ENCODE measurements at places on chromosomes 13 and 19.

DNA sequence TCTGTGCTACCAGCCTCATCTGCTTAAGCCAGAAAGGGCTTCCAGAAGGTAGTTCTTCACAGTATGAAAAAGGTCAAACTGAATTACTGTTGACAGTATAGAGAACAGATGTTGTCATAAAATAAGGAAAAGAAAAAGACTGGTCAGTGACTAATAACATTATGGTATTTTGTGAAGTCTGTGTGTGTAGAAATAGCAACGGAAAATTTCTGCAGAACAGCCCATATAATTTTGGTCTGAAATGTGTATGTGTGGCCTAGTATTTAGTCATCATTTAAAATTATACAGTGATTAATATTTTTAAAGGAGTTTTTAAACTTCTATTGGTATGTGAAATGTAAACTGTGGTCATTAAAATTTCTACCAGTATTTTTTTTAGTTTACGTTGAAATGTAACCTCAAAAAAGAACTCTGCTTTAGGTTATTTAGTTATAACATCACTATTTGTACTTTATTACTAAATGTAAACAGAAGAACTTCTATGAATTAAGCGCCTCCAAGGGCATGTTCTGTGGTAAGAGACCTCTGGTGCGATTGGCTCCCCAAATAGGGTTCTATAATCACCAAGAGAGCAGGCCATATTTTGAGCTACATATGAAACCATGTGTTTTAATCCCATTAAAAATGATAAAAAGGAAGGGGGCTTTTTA, 3.3 kb upstream of the GPR183 start:
- DNase-seq = no peak

- no peak for DNase-seq
Measured at GRCh38 chr19:45524575-45525129, 17.4 kb downstream of the VASP start.

- no peak for DNase-seq
Measured at GRCh38 chr13:46035066-46035465, 17.5 kb downstream of the ZC3H13 start.

DNA sequence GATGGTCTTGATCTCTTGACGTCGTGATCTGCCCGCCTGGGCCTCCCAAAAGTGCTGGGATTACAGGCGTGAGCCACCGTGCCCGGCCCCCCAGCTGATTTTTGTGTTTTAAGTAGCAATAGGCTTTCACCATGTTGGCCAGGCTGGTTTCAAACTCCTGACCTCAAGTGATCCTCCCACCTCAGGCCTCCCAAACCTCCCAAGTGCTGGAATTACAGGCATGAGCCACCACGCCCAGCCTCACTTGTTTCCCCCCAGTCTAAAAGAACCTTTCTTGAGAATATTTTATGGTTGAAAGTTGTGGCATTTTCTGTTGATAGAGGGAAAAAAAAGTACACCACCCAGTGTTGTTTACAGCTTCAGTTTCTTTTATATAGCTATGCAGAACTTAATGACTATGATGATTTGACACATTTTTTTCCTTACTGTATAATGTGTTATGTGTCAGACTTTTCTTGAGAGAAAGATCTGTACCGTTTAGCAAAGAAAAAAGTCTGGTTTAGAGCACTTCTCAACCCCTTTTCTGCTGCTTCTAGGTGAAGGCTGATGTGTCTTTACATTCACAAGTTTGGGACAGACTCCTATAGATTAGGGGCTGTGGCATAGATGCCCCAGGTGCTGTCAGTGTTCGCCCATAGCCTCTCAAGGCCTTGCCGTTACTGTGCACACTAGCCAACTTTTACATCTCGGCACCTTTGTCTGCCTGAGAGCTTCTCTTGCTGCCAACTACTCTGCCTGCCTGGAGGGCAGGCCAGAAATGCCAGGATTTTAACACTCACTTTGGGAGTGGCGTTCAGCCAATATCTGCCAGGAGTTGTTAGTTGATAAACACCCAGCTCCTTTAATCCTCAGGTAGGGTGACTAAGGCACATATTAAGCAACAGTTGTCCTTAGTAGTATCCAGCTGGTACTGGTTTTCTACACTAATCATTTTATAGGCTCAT, 33.0 kb downstream of the KCTD4 start:
- no peak for DNase-seq

DNA sequence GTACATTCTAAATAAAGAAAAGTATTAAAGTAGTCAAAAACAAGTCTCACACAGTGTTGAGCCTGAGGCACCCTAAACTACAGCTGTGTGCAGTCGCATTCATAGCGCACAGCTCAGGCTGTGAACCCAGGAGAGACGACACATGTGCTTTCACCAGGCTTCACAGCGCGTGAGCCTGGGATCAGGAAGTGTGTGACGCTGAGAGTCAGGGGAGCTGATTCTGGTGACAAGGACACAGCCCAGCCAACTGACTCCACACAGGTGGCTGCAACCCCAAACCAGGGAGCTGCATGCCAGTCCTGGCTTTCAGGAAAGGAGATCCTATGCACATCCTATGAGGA, 41.6 kb downstream of the COL4A1 start:
- no peak for DNase-seq

GRCh38 chr13:48224701-48225100, 8.3 kb upstream of the ITM2B start:
- no peak for DNase-seq

DNA sequence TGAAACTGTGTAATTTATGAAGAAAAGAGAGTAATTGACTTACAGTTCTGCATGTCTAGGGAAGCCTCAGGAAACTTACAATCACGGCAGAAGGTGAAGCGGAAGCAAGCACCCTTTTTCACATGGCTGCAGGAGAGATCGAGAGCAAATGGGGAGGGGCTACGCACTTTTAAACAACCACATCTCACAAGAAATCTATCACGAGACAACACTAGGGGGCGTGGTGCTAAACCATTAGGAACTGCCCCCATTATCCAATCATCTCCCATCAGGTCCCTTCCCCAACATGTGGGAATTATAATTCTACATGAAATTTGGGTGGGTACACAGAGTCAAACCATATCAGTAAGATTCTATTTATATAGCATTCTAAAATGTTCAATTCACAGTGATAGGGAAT, 114.8 kb upstream of the TRPC4 start:
- DNase-seq = peak; percentile 17

DNA sequence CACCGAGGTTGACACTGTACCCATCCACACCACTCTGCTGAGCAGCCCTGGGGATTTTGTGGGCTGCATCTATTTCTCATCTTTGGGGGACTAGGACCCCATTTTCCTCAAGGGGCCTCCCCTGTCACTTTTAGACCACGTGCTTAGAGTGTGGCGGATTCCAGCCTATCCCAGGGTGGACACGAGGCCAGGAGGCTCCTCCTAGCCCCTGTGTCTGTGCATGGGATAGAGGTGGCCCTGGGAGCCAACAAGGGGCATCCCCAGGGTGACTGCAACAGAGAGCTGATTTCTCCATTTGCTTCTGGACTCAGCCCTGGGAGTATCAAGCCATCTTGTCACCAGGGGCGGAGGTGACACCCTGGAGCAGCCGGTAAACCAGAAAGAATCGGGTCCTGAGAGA, 24.2 kb downstream of the CPAMD8 start:
- DNase-seq = no peak

- no peak for DNase-seq
Measured at GRCh38 chr13:107865318-107865575, 350.1 kb downstream of the LIG4 start.

GRCh38 chr19:16892436-16892835, 3.6 kb downstream of the F2RL3 start:
- DNase-seq = no peak

DNA sequence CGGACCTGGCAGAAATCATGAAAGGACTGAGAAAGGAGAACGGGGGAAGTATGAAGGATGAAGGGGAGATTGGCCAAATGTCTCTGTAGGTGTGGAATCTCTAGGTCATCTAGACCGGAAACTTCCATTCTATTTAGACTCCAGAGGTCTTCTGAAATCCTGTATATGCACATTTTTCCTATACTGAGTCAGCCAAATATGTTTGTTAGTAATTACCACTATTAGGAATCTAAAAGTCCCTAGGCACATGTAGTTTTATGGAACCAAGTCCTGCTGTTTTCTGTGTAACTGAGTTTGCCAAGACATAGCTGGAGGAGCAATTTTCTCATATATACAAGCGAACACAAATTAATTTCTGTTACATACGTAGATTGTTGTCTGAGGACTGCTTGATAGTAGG, 498.1 kb downstream of the GPC5 start:
- DNase-seq = no peak

- no peak for DNase-seq
Measured at GRCh38 chr19:46950526-46951170, 69.0 kb upstream of the NPAS1 start.

DNA sequence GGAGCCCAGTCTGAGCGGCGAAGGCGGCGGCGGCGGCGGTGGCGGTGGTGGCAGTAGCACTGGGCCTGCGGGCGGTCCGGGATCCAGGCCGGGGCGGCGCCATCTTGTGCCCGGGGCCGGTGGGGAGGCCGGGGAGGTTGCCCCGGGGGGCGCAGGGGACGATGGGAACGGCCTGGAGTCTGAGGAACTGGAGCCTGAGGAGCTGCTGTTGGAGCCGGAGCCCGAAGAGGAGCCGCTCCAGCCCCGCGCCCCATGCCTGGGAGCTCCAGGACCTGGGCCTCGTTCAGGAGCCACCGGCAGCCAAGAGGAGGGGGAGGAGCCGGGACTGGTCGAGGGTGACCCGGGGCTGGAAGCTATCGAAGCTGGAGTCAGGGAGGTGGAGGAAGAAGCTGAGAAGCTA, 11.6 kb downstream of the ZNF28 start:
- DNase-seq = no peak

DNA sequence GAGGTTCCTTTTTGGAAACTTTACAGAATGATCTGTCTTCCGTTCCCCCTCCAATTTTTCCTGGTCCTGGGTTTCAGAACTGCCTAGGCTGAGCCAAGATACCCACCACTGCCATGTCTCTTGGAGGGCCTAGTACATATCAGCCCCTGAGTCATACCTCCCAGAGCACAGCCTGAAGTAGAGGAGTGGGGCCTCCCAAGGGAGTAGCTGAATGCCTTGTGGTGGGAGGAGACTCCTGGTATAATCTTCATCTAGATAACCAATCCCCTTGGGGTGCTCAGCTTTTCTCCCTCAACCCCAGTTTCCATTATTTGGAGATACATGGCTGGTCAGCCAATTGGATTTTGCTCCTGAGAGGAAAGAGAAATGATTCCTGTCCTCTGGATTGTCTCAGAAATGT, 30.3 kb downstream of the ZNF763 start:
- peak; percentile 29 for DNase-seq

- no peak for DNase-seq
Measured at GRCh38 chr19:38100589-38100988, 123.4 kb downstream of the DPF1 start.

- peak; percentile 27 for DNase-seq
Measured at GRCh38 chr19:28393574-28394336, 819.2 kb downstream of the UQCRFS1 start.

GRCh38 chr13:26036383-26036782, 15.4 kb downstream of the SHISA2 start:
- DNase-seq = no peak

GRCh38 chr13:20487927-20488326, 37.7 kb downstream of the CRYL1 start:
- DNase-seq = no peak

GRCh38 chr19:55550321-55550650, 4.9 kb upstream of the SBK3 start:
- DNase-seq = peak; percentile 22

DNA sequence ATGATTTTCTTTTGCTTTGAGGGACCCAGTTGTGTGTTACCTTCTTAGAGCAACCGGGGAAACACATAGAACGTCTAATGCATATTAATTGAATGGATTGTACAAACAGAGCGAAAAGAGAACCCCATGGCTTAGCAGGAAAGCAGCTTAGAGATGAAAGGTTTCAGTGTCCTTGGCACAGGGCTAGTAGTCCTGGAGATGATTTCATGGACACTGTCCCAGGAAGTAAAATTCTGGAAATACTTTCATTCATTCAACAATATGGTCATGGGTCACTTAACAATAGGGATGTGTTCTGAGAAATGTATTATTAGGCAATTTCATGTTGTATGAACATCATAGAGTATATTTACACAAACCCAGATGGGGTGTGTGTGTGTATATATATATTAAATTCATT, 9.7 kb upstream of the FUT2 start:
- DNase-seq = no peak

DNA sequence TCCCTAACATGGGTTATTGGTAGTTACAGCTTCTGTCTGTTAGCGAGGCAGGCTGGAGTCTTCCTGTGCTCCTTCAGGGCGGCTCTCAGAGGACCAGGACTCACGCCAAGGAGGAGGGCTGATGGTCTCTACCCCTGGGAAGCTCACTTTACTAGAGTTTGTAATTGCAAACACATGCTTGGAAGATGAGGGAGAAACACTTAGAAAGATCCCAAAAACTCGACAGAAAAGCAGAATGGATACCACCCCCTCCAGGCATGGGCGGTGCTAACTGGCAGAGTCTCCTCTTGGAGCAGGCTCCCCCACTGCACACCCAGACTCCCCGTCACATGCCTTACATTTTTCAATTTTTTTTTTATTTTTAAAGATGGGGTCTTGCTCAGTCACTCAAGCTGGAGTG, 62.0 kb downstream of the PARP4 start:
- no peak for DNase-seq

DNA sequence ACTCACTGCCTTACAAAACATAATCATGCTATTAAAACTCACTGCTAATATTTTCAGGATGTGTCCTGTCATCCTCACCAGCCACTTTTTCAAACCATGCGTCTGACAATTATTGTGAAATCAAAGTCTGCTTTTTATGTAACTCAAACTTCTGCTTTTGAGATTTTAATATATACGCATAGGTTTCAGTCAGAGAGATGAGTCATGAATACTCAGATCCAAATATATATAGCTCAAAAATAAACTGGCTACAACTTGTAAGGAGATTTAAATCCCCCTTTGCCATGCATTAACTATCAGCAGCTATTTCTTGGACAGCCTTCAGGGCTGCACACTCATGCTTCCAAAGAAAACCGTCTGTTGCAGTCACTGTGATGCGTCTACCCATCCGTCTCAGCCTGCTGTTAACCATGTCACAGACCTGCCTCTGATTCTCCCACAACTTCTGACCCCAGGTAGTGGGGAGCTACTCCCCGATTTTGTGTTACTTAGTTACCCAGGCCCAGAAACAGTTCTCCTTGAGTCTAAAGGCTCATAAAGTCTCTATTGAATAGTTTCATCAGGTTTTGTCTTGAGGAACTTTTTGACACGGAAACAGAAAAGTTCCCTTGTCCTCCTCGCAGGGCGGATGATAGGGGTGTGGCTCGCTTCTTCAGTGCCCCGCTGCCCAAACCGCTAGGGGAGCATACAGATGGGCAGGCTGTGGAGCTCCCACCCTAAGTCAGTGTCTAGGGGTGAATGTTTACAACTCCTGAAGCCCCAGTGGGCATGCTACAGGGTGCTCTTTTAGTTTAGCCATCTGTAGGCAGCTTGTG, 33.8 kb upstream of the SGCG start:
- no peak for DNase-seq

GRCh38 chr13:38755793-38756192, 68.9 kb downstream of the FREM2 start:
- DNase-seq = no peak

DNA sequence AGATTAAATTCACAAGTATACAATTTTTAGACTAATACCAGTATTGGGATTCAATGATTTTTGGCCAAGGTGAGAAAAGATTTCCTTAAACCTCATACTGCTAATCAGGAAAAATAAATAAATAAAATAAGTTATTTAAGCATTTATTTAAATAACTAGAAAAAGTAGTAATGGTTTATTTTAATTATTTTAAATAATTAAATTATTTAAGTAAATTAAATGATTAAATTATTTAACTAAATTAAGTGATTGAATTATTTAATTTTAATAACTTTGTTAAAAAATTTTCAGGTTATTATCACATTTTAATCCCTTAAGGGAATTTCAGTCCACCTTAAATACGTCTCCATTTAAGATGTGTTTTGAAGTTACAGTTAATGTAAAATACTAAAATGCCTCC, 1831.5 kb upstream of the MIR17HG start:
- DNase-seq = no peak
